Transverse colon (tissue), 4 donors: ENCODE measurements at places on chromosomes 11 and 22. TPM values are rescaled to one million over a fixed set of nuclear protein-coding genes. Genes with fewer than 3 reads are reported as not detected.

DNA sequence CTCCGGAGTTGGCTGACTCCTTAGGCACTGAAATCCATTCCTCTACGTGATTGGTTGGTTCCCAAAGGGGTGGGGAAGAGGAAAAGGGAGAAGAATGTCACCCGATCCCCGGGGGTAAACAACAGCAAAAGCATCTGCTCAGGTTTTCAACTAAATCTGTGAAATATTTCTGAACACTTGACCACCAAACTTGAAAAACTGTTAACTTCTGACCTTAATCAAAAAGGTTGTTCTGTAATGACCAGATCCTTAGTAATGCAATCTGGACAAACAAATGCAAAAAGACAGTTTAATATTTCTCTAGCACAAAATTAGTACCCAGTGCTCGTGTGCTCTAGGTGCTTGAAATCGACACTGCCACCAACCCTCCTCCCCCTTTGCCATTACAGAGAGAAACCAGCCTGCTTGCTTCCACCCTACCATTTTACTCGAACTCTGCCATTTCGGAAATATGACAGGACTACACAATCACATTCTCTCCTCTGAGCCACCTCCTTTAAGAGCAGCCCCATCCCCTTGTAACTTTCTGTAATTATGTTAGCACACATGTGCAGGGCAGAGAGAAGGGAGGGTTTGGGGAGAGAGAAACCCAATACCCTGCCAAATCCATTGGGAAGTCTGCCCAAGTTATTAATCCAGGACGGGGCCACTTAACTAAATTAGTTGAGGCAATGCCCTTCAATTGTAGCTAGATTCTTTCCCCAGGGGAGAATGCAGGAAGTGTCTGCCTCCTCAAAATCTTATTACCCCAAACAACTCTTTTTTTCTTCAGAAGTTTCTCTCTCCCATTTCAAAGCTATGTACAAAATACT is 113.8 kb downstream of the RBFOX2 start:
- DNase-seq, result peak; percentile 68

GRCh38 chr11:129945373-129945772 is 50.0 kb upstream of the NFRKB start:
- no peak for DNase-seq

DNA sequence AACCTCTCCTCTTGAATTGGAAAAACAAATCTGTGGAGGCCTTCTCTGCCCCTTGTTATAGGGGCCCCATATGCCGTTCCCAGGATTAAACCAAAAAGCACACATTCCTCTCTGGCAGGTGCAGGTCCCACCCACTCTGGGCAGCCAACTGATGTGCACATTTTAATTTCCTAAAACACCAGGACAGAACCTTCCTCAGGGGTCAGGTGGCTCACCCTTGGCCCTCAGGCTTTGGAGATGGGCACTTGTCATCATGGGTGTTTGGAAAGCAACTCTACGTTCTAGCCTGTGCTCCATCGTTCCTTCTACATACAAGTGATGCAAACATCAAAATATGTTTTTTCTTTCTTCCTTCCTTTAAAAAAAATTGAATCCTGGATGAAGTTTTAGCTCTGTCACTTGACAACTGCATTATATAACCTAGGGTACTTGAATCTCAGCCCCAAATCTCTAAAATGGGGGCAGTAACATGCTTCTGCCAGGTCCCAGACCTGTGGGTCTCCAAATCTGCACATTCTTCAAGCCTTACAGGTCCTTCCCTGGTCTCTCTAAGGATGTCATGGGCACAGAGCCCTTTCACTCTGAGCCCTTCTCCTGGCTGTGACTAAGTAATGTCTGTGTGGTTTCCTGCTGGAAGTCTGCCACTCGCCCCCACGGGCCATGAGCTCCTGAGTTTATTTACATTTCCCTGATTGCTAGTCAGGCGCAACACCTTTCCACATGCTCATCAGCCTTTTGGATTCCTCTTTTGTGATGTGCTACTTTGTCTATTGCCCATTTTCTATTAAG is 43.8 kb downstream of the KCNQ1OT1 start:
- no peak for DNase-seq

GRCh38 chr11:63745304-63746170 is 23.0 kb downstream of the ZFTA start:
- no peak for DNase-seq

GRCh38 chr11:77400271-77400670 is 73.6 kb downstream of the PAK1 start:
- DNase-seq, result no peak

DNA sequence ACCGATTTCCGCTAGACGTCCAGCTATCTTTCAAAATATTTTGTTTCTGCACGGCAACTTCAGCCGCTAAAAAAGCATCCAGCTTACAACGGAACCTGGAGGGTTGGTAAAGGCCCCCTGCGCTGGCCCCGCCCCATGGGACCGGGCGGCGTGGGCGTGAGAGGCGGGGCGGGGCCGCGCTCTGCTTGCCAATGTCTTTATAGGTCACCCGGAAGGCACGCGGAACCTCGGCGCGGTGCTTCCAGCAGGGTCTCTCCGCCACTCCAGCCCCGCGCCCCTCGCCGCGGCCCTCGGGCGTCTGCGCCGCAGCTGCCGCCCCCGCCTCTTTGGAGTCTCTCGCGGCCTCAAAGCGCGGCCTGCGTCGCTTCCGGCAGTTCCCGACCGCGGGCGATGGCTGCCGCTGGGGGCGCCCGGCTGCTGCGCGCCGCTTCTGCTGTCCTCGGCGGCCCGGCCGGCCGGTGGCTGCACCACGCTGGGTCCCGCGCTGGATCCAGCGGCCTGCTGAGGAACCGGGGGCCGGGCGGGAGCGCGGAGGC is at the start of gene FDX1:
FDX1 (plus strand) TSS at position 218 of the 536 bp plus-strand sequence; CDS start at position 391, 173 bp downstream.
- peak; percentile 84 for DNase-seq

DNA sequence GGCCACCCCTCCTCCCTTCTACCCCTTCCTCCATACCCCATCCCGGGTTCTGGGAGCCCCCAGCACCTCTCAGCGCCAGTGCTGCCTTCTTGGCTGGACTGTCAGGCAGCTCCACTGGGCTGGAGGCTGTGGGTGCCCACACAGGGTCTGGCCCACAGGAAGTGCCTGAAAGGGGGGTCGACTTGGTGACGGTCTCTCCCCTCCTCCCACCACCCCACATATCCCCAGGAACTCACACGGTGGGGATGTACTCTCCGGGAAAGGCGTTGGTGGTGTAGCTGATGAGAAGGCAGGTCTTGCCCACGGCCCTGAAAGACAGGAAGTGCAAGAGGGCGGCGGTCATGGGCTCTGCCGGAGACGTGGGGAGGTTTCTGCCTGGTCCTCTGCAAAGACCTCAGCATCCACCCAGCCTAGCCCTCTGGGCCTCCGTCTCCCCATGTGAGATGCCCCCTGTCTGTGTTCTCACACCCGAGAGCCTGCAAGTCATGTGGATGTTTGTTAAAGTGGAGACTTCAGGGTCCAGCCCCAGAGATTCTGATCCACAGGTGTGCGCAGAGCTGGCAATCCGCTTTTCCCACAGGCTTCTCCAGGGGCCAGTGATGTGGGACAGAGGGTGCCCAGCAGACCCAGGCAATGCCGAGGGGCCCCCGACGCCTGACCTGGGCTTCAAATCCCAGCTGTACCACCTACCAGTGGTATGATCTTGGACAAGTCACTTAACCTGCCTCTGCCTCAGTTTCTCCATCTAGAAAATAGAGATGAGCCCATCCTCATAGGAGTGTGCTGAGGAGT is 2.5 kb downstream of the RAC2 start:
- DNase-seq, result peak; percentile 37

GRCh38 chr11:60878245-60879101 is 11.1 kb downstream of the ZP1 start:
- DNase-seq, result no peak

- no peak for DNase-seq
Measured at GRCh38 chr11:77213589-77214428, 85.8 kb downstream of the MYO7A start.

DNA sequence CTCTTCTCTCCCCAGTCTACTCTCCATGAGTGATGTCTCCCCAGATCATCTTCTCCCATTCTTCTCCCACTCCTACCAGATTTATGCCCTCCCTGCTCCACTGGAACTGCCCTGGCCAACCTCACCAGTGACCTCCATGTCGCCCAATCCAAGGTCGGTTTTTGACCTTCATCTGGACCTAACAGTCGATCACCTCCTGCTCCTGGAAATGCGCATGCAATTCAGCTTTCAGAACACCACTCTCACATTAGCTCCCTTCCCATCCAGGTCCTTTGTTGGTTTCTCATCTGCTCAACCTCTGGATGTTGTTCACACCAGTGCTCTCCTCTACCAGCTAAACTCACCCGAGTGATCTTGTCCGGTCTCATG is 5.3 kb downstream of the RIBC2 start:
- no peak for DNase-seq

DNA sequence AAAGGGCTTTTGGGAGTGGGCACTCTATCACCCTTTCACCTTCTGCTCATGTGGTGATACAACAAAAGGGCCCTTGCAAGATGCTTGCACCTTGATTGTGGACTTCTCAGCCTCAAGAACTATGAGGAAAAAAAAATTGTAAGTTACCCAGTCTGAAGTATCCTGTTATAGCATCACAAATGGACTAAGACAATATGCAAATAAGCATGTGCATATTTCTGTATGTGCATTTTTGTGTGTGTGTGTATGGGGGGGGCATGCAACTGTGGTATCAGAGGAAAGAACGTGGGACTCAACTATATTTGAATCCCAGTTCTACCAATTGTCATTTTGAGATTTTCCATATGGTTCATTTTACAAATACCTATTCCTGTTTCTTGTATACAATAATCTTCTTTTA is 10.9 kb downstream of the JRKL start:
- no peak for DNase-seq

DNA sequence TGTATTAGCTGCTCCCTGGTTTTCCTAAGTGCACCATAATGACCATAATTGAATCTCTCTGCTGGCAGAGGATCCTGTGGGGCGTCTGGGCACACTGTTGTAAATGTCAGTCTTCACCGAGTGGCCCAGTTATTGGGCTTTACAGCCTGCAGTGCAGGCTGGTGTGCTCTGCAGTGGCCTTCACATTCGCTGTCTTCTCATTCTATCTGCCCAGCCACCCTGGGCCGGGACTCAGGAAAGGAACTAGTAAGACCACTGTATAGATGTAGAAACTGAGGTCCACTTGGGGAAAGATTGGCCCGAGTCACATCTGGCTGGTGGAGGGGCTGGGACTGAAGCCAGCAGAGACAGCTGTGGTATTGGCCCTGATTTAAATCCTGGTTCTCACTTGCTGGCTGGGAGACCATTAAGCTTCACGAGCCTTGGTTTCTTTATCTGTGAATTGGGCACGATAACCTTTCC is 49.3 kb downstream of the TSPAN18 start:
- DNase-seq, result no peak

The MOGAT2 gene
- 201 TPM for total RNA-seq

The PHLDA2 gene
- total RNA-seq, result 16.2 TPM

The MS4A1 gene
- total RNA-seq, result not detected

The KBTBD3 gene
- total RNA-seq, result 8.1 TPM

The ME3 gene
- 99.7 TPM for total RNA-seq

The APOA4 gene
- total RNA-seq, result not detected

The OR52H1 gene
- 0.79 TPM for total RNA-seq
